ENCODE measurements at places on chromosomes 13 and 19. TPM values are rescaled to one million over a fixed set of nuclear protein-coding genes. Genes with fewer than 3 reads are reported as not detected.
A peak's percentile ranks its signal among the peaks of the same experiment; 100 is the strongest.

DNA sequence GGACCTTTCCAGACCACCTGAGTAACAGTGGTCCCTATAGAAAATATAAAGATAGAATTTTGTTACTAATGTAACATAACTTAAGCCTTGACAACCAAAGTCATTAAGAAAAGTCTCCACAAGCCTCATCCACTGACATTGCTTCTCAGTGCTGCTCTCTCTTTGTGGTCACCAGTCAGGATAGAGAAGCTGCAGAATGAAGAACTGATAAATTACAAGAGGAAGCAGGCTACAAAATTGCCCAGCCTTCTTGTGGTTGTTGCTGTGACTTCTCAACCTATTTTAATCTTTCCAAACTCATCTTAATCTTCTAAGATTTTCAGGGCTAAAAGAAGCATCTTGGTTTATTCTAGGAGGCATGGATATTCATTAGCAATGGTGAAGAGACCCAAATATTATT is 343.8 kb downstream of the MZT1 start:
- H3K27me3 ChIP-seq: no peaks in the 10 kb centered on the region
- DNase-seq: no peak
- no peaks in the 10 kb centered on the region for H3K36me3 ChIP-seq

DNA sequence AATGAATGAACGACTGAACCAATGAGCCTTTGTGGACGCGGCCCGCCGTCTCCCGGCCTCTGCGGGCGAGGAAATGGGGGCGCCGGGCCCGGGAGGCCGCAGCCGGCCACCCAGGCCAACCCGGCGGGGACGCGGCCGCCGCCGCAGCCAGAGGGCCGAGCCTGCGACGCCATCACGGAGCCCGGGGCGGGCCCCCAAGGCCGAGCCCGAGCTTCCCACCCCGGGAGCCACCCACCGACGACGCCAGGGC is 216 bp downstream of the SUGP2 start:
- peak overlapping the region; percentile 77 for H3K4me3 ChIP-seq
- peak overlapping the region; percentile 78 for H3K27ac ChIP-seq
- no peaks in the 10 kb centered on the region for H3K4me1 ChIP-seq

GRCh38 chr19:10643968-10644259 is 10.2 kb upstream of the ILF3 start:
- H3K4me1 ChIP-seq: peaks cover 6% of the 10 kb centered on the region
- peak overlapping the region; percentile 70 for H3K27ac ChIP-seq
- H3K36me3 ChIP-seq: no peaks in the 10 kb centered on the region
- H3K27me3 ChIP-seq: no peaks in the 10 kb centered on the region
- no peak for DNase-seq
- no peak overlapping the region for H3K4me3 ChIP-seq

- no peaks in the 10 kb centered on the region for H3K4me1 ChIP-seq
- no peak overlapping the region for H3K4me3 ChIP-seq
- no peaks in the 10 kb centered on the region for H3K36me3 ChIP-seq
- no peaks in the 10 kb centered on the region for H3K27me3 ChIP-seq
- H3K27ac ChIP-seq: no peak overlapping the region
These were observed 121.2 kb downstream of the ZNF737 start for GRCh38 chr19:20444202-20444885.

GRCh38 chr13:114148521-114148855 is 16.1 kb upstream of the RASA3 start:
- no peaks in the 10 kb centered on the region for H3K4me1 ChIP-seq
- H3K27me3 ChIP-seq: no peaks in the 10 kb centered on the region
- DNase-seq: no peak
- no peaks in the 10 kb centered on the region for H3K36me3 ChIP-seq

- H3K27ac ChIP-seq: no peak overlapping the region
- peaks cover 32% of the 10 kb centered on the region for H3K4me1 ChIP-seq
- H3K4me3 ChIP-seq: no peak overlapping the region
These were observed 9.2 kb downstream of the U2AF2 start for GRCh38 chr19:55663846-55664536.

DNA sequence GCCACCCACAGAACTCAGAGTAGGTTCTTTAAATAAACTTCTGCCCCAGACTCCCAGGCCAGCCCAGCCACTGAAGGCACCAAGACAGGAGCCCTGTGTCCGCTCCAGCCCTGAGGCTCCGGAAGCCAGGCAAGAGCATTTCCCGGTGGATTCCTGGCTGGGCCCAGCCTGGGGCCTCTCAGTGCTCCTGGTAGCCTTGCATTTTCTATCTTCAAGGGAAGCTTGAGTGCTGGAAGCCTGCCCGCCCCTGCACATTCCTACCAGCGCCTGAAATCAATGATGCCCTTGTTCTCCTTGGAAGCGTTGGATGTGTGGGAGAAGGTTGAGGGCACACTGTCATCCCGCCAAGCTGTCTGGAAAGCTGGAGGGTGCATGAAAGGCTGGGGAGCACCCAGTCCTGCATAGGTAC is 70.3 kb downstream of the ALOX5AP start:
- H3K4me3 ChIP-seq: no peak overlapping the region
- H3K4me1 ChIP-seq: peaks cover 5% of the 10 kb centered on the region
- H3K36me3 ChIP-seq: no peaks in the 10 kb centered on the region
- DNase-seq: no peak

- no peak overlapping the region for H3K27ac ChIP-seq
- no peak overlapping the region for H3K4me3 ChIP-seq
- no peaks in the 10 kb centered on the region for H3K4me1 ChIP-seq
- no peaks in the 10 kb centered on the region for H3K27me3 ChIP-seq
- no peaks in the 10 kb centered on the region for H3K36me3 ChIP-seq
These were observed 175.4 kb downstream of the KLF12 start for GRCh38 chr13:73958657-73959397.

DNA sequence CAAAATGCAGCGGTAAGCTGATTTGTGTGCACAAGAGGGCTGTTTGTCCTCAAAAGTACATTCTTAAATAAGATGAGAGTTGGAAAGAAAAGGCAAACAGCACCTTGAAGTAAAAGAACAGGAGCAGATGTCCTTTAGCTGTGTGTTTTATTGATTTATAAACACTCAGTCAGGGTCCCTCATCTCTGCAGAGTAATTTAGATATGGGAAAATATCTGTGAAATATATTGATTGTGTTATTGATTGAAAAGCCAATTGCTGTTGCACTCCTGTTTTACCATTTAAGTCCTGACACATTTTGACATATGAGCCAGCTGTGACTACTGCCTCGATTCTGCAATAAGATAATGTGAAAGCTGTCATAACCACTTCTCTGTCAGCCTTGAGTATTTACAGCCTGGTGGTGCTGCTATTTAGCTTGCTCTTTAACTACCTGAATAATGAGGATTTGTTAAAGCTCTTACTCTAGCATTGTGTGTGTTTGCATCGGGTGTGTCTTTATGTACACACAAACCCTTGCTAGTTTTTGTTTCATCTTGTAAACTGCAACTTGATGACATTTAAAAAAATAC is 550.1 kb downstream of the DACH1 start:
- no peaks in the 10 kb centered on the region for H3K4me1 ChIP-seq
- H3K27me3 ChIP-seq: no peaks in the 10 kb centered on the region
- DNase-seq: no peak
- H3K4me3 ChIP-seq: no peak overlapping the region

GRCh38 chr13:20778311-20778710 is 4.5 kb upstream of the EEF1AKMT1 start:
- no peaks in the 10 kb centered on the region for H3K36me3 ChIP-seq
- DNase-seq: no peak

- no peaks in the 10 kb centered on the region for H3K36me3 ChIP-seq
- H3K4me3 ChIP-seq: no peak overlapping the region
- DNase-seq: no peak
- H3K4me1 ChIP-seq: peaks cover 58% of the 10 kb centered on the region
These were observed 113.5 kb downstream of the FOXO1 start for GRCh38 chr13:40552895-40553294.

DNA sequence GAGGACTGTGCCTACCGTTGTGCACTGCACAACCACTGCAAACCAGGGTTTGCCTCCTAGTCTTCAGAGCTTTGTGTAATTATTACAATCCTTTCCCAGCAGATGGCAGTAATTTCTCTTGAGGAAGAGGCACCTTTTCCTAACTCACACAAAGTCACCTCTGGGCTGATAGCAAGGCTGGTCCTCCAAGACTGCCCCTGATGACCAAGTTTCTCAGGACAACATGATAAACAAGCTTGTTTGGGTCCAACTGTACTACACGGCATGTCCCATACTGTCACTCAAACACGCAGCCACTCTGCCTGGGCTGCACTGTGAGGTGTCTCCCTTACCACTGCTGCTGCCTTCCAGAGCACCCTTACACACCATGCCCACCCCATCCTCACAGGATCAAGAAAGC is 39.3 kb downstream of the RFXAP start:
- H3K36me3 ChIP-seq: no peaks in the 10 kb centered on the region
- no peak overlapping the region for H3K4me3 ChIP-seq
- DNase-seq: no peak

- peaks cover 9% of the 10 kb centered on the region for H3K4me1 ChIP-seq
- no peak for DNase-seq
- no peaks in the 10 kb centered on the region for H3K27me3 ChIP-seq
These were observed 22.8 kb upstream of the ZBTB7A start for GRCh38 chr19:4089400-4089908.

Gene CAB39L
- total RNA-seq: 48.6 TPM

Gene KLK2
- total RNA-seq: not detected

Gene TNNT1
- 18.0 TPM for total RNA-seq

Gene TEKTIP1
- 1.9 TPM for total RNA-seq

Gene CADM4
- 10.4 TPM for total RNA-seq

Gene ZNF560
- not detected for total RNA-seq

Gene PABPC3
- total RNA-seq: 0.59 TPM
